ENCODE measurements at places on chromosomes 2 and 18. TPM values are rescaled to one million over a fixed set of nuclear protein-coding genes. Genes with fewer than 3 reads are reported as not detected.
A peak's percentile ranks its signal among the peaks of the same experiment; 100 is the strongest.

- peak overlapping the region; percentile 44 for H3K4me3 ChIP-seq
- peaks cover 16% of the 10 kb centered on the region for H3K27me3 ChIP-seq
- peaks cover 2% of the 10 kb centered on the region for H3K4me1 ChIP-seq
- no peak for DNase-seq
These were observed 577 bp downstream of the MOGAT1 start for GRCh38 chr2:222672068-222672401.

Gene SNTG2
- not detected for total RNA-seq

- no peaks in the 10 kb centered on the region for H3K27me3 ChIP-seq
- H3K4me3 ChIP-seq = no peak overlapping the region
- H3K27ac ChIP-seq = peak overlapping the region; percentile 81
These were observed 157.1 kb downstream of the COL6A3 start for GRCh38 chr2:237256887-237257286.

DNA sequence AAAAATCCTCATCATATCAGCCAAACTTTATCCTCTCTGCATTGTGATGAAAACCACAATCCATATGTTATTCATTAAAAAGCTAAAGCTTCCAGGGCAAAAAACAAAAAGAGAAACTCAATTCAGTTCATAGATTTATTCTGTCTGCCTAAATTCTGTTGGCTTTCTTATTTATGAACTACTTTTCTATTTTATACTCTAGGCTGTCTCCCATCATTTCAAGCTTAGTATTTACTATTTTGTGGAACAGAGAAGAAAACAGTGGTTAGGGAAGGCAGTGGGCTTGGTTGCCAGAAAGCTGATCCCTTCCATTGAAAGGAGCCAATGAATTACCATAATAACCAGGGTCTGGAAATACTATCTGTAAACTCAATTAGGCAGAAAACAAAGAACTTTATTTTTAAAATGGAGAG, 71.8 kb downstream of the RAPH1 start:
- H3K27ac ChIP-seq = peak overlapping the region; percentile 14
- peak; percentile 64 for DNase-seq
- no peaks in the 10 kb centered on the region for H3K4me1 ChIP-seq
- H3K4me3 ChIP-seq = peak overlapping the region; percentile 0

Gene UGT1A4
- not detected for total RNA-seq

DNA sequence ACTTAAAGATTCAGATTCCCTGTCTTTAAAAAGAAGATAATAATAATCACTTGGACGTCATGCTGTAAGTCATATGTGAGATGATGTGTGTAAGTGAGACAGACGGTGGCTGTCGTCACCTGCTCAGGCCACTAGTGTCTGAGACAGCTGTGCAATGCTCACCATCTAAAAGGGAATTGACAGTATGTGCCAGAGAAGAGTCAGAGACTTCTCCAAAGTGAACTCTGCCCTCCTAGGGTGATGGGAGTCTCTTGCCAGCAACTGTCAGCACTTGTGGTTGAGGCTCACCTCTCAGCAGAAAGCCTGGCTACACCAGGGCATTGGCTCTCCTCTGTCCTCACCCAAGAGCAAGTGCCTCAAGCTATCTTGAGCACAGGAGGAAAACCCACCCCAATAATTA, 131.6 kb upstream of the DNAJC10 start:
- no peak overlapping the region for H3K4me3 ChIP-seq
- no peaks in the 10 kb centered on the region for H3K36me3 ChIP-seq
- peaks cover 4% of the 10 kb centered on the region for H3K4me1 ChIP-seq
- DNase-seq = no peak
- H3K27me3 ChIP-seq = no peaks in the 10 kb centered on the region
- no peak overlapping the region for H3K27ac ChIP-seq

DNA sequence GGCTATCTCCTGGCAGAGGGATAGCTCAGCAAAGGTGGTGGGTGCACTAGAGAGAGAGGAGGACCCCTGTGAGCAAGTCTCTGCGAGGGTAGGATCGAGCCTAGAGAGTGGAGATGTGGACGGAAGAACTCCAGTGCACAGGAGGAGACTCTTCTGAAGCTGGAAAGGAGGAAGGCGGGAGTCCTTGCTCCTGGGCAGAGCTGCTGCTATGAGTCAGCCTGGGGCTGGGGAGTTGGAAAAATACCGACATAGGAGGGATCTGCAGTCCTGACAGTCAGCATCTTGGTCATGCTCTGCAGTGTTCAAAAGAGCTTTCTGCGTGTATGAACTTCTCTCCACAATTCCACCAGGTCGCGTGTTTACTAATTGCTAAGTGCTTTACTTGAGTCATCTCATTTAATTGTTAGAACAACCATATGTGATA, 233.8 kb downstream of the LDLRAD4 start:
- H3K4me1 ChIP-seq = no peaks in the 10 kb centered on the region
- no peak overlapping the region for H3K4me3 ChIP-seq
- H3K36me3 ChIP-seq = no peaks in the 10 kb centered on the region
- peak; percentile 86 for DNase-seq
- no peaks in the 10 kb centered on the region for H3K27me3 ChIP-seq
- no peak overlapping the region for H3K27ac ChIP-seq

DNA sequence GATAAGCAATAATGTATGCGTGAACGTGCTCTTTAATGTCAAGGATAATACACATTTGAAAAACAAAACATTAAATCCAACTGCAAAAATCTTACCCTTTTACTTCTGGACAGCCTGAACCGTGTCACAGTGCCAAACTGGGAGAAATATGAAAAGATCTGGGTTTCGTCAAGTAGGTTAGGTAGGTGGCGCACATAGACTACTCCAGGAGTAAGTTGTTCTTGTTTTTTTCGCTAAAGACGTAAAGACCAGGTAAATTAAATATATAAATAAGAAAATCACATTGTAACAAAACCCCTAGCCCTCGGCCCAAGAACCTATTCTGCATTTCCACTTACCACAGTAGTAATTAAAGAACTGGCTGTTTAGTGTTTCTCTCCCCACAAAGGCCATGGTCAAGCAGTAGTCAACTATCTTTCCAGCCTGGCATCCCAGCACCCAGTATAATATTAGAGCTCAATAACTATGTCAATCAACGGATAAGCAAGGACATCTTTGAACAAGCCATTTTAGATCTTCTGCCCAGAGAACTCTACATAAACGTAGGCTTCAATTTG, 1.1 kb downstream of the NIFK start:
- peak overlapping the region; percentile 65 for H3K4me3 ChIP-seq
- H3K4me1 ChIP-seq = no peaks in the 10 kb centered on the region
- peaks cover 6% of the 10 kb centered on the region for H3K36me3 ChIP-seq

Gene SCN3A
- 0.33 TPM for total RNA-seq

DNA sequence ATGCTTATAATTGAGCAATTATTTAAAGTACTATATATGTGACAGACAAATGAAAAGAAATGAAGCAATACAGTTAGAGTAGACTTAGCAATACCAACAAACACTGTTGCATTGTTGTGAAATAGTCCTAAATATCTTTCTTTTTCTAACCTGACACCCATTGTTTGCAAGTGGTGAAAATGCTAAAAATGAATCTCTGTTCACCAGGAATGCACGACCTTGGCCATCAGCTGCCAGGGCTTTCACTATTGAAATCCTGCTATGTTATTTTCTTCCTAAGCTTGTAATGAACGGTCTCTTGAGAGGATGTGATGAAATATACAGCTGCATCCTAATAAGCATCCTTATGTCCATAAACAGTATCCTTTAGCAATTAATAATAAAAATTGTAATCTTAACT, 136.2 kb upstream of the MGAT5 start:
- H3K27ac ChIP-seq = no peak overlapping the region
- H3K27me3 ChIP-seq = no peaks in the 10 kb centered on the region
- no peak for DNase-seq
- H3K36me3 ChIP-seq = no peaks in the 10 kb centered on the region
- no peak overlapping the region for H3K4me3 ChIP-seq
- H3K4me1 ChIP-seq = peaks cover 10% of the 10 kb centered on the region

Gene SH3RF3
- 10.1 TPM for total RNA-seq

DNA sequence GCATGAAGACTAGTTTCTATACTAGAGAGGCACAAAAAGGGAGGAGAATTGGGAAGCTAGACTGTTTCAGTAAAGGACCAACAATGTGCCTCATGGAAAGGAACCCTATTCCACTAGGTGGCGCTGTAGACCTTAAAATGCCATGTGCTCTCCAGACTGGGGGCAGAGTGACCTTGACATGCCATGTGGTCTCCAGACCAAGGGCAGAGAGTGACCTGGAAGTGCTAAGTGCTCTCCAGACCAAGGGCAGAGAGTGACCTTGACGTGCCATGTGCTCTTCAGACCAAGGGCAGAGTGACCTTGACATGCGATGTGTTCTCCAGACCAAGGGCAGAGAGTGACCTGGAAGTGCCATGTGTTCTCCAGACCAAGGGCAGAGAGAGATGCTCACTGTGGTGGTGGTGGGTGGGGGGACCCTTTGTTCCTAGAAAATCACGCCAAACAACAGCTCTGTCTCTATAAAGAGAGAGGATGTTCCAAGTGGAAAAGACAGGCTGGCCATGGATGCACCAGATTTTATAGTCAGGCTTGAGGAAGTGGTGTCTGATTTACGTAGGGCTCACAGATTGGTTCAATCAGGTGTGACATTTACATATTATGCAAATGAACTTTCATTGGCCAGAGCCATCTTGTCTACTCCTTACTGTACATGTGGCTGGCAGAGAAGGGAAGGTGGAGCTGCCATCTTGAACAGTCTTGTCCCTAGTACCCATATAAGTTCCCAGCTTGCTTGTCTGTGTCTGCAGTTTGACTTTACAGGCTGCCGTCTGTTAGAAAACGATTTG, 344.0 kb upstream of the DDX18 start:
- DNase-seq = no peak
- H3K4me1 ChIP-seq = no peaks in the 10 kb centered on the region
- H3K36me3 ChIP-seq = no peaks in the 10 kb centered on the region
- no peaks in the 10 kb centered on the region for H3K27me3 ChIP-seq

GRCh38 chr18:13308369-13308768, 89.8 kb downstream of the LDLRAD4 start:
- H3K27me3 ChIP-seq = no peaks in the 10 kb centered on the region
- DNase-seq = no peak
- no peak overlapping the region for H3K27ac ChIP-seq
- H3K4me3 ChIP-seq = no peak overlapping the region
- H3K4me1 ChIP-seq = no peaks in the 10 kb centered on the region

DNA sequence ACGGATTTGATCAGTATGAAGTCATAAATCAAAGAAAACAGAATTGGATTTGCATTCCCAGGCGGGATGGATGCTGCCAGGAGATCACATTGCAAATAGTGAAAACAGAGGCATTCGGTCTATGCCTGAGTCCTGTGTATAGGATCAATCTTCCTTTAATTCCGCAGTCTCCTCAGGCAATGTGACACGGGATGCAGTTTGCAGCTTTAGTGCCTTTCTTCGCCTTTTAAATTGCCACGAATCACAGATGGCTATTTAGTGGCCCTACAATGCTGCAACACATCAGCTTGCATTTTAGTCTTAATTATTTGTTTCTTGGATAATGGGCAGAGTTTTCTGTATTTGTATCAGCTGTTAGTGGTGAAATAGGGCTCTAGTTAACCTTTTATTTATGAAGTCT, 6.8 kb downstream of the ADCYAP1 start:
- H3K4me1 ChIP-seq = no peaks in the 10 kb centered on the region
- H3K4me3 ChIP-seq = no peak overlapping the region
- H3K27ac ChIP-seq = no peak overlapping the region
- DNase-seq = no peak

DNA sequence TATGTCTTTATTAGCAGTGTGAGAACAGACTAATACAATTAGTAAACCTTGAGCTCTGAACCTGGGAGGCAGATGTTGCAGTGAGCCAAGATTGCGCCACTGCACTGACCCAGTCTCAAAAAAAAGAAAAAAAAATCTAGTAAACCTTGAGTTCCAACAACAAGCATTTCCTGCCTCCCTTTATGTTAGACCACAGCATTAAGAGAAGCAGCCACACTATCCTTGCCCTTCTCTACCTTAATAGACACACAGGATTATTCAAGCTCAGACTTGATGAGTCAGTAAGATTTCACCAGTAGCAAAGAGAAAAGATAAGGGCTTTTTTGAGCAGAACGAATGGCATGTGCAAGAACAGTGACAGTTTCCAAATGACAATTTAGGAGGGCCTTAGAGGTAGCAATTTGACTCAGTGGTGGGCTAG, 18.0 kb upstream of the GLS start:
- no peaks in the 10 kb centered on the region for H3K27me3 ChIP-seq
- no peak overlapping the region for H3K4me3 ChIP-seq
- no peak overlapping the region for H3K27ac ChIP-seq
- H3K36me3 ChIP-seq = no peaks in the 10 kb centered on the region
- peaks cover 25% of the 10 kb centered on the region for H3K4me1 ChIP-seq

Gene UGT1A10
- not detected for total RNA-seq

GRCh38 chr18:59062643-59063006, 77.1 kb upstream of the SEC11C start:
- DNase-seq = no peak
- no peaks in the 10 kb centered on the region for H3K36me3 ChIP-seq
- H3K4me3 ChIP-seq = no peak overlapping the region
- no peaks in the 10 kb centered on the region for H3K4me1 ChIP-seq

DNA sequence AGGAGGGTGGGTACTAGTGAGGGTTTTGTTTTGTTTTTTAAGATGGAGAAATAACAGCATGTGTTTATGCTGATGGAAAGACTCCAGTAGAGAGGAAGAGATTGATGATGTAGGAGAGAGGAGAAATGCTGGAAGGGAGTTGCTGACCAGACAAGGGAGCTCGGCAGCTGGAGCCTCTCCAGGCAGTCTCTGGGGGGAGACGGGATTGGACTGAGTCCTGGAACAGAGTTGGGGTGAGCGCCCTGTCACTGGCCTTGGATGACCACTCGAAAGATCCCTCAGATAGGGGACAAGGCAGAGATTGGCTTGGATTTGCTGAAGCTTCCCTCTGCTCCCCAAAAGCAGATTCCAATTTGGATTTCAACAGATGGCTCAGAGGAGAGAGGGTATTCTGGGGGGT, 197.7 kb downstream of the NAPG start:
- H3K4me1 ChIP-seq = no peaks in the 10 kb centered on the region
- DNase-seq = no peak
- no peak overlapping the region for H3K4me3 ChIP-seq
- H3K27me3 ChIP-seq = no peaks in the 10 kb centered on the region

- DNase-seq = no peak
- peaks cover 6% of the 10 kb centered on the region for H3K4me1 ChIP-seq
- no peak overlapping the region for H3K4me3 ChIP-seq
- no peaks in the 10 kb centered on the region for H3K36me3 ChIP-seq
- no peaks in the 10 kb centered on the region for H3K27me3 ChIP-seq
These were observed 30.3 kb upstream of the CABLES1 start for GRCh38 chr18:23105030-23105429.

Gene KCNK3
- 0.26 TPM for total RNA-seq
